COR-L47 (cell line): ENCODE measurements at places on chromosomes 12 and 14.

DNA sequence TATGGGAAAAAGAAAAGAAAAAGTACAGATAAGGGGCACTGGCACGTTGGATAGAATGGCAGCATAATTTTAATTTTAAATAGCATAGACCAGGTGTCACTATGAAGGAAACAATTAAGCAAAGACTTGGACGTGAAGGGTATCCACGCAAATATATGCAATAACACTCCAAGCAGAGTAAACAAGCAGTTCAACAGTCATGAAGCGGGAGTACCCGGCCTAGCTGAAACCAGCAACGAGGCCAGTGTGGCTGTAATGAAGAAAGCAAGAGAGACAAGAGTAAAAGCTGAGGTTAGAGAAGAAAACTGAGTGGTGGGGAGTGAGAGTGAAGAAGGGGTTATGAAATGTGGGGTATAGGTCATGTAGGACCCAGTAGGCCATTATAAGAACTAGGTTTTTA lies 85.4 kb downstream of the BCL2L14 start:
- no peak for DNase-seq

DNA sequence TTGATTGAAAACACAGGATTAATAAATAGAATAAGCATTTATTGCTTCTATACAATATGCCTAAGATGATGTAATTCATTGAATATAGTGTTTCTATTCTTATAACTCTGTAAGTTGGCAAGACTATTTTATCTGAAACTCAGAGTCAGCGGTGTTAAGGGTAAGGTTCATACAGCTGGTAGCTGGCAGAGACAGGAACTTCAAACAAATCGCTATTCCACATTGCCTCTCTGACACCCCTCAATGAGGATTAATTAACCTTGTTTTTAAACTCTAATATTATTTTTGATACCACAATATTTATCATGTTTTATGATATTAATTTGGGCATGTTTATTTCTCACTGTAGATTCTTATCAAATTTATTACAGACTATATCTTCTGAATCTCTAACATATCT lies 323.4 kb downstream of the ACSS3 start:
- DNase-seq = no peak

- DNase-seq = no peak
Observed at GRCh38 chr12:120720234-120720986, 5.2 kb upstream of the ACADS start.

- no peak for DNase-seq
Observed at GRCh38 chr12:5459051-5459782, 27.3 kb downstream of the NTF3 start.

DNA sequence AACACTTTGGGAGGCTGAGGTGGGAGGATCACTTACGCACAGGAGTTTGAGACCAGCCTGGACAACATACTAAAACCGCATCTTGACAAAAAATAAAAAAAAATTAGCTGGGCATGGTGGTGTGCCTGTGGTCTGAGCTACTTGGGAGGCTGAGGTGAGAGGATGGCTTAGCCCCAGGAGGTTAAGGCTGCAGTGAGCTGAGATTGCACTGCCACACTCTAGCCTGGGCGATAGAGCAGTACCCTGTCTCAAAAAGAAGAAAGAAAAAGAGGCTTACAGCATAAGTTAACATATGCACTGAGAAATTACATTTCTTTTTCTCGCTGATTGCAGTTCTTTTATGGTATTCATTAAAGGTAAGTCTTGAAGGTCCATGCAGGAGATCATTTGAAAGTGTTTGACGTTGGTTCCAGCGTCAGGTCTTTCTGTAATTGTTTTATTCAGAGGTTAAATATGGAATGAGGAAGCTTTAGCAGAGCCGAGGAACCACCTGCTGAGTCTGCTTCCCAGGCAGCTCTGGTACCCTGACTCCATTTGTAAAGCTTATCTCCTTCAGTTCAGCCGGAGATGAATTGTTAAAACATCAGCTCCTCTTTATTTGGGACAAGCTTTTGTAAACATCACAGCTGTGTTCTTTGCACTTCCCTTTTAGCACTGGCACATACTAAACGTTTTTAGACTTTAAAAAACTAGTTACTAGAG lies 18.5 kb downstream of the SFSWAP start:
- no peak for DNase-seq

DNA sequence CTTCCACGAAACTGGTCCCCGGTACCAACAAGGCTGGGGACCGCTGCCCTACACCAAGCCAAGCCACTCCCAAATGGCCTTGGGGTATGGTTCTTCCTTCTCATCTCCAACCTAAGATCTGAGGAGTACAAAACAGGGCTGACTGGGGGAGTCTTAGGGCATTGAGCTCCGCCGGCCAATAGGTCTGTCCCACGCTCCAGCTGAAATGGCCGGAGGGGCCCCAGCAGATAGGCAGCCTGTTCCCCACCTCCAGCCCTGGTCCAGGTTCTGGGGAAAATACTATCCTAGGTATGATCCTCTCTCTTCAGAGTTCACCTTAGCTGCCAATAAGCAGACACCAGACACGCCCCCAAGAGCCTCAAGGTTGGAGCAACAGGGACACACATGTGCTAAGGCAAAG lies 90.2 kb downstream of the ACTN1 start:
- no peak for DNase-seq

- DNase-seq = peak; percentile 57
Observed at GRCh38 chr14:103022685-103023044, 34.7 kb downstream of the CDC42BPB start.

- no peak for DNase-seq
Observed at GRCh38 chr14:35877276-35877675, 51.1 kb downstream of the BRMS1L start.
